Smooth muscle cell of bladder (primary cell): ENCODE measurements at places on chromosomes 7 and 10. TPM values are rescaled to one million over a fixed set of nuclear protein-coding genes. Genes with fewer than 3 reads are reported as not detected.

The NPFFR1 gene
- total RNA-seq = under 0.01 TPM in 1 of 2 replicates, not detected in the other

The WAC gene
- total RNA-seq = 43.2 and 44.7 TPM in 2 replicates

The SLC26A5 gene
- not detected in 2 replicates for total RNA-seq

The ADARB2 gene
- total RNA-seq = not detected in 2 replicates

The CAMK1D gene
- total RNA-seq = 6.3 TPM in 2 replicates

The VIPR2 gene
- 0.85 and 0.92 TPM in 2 replicates for total RNA-seq

The HMX2 gene
- not detected in 2 replicates for total RNA-seq

The MYL10 gene
- total RNA-seq = not detected in 2 replicates

The CNTNAP2 gene
- total RNA-seq = 0.09 TPM in 1 of 2 replicates, not detected in the other

The NKX2-3 gene
- total RNA-seq = not detected in 2 replicates

The PSD gene
- 3.3 and 6.3 TPM in 2 replicates for total RNA-seq

The TAS2R3 gene
- 0.85 and 1.8 TPM in 2 replicates for total RNA-seq
